ENCODE measurements at places on chromosomes 7 and 10.

GRCh38 chr10:117370205-117370604 lies 5.0 kb downstream of the PDZD8 start:
- no peak for DNase-seq

GRCh38 chr7:106966121-106966520 lies 78.4 kb upstream of the PRKAR2B start:
- DNase-seq: no peak

DNA sequence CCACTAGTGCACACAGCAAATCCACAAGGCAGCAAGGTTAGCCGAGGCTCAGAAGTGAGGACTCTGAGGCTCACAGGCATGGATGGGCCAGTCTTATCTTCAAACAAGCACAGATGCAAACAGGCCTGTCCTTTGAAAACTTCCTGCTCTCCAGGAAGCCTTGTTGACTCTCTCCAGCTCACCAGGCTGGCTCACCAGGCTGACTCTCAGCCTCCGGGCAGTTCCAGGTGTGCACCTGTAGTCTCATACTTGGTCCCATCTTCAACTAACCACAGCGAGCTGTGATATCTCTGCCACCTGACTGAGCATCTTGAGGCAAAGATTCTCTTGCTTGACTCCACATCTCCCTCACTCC lies 173.9 kb upstream of the ZMIZ1 start:
- DNase-seq: no peak

DNA sequence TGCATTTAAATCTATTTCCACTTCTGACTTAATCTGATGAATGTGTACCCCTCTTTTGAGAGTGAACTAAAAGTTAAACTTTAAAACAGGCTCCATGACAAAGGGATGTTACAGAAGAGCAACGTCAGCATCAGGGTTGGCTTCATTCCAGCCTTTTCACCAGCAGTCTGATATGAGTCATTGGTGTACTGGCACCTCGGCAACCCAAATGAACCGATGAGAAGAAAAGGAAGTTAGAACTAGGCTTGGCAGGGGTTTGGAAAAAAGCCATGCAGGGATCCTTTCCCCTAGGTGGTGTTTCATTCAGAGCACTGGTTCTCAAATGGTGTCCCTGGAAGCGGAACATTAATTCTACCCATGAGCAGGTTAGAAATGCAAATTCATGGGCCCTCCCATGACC lies 53.6 kb downstream of the SEC61G start:
- DNase-seq: no peak

- peak; percentile 44 for DNase-seq
These were observed 21.6 kb upstream of the LIMK1 start for GRCh38 chr7:74061840-74062539.

DNA sequence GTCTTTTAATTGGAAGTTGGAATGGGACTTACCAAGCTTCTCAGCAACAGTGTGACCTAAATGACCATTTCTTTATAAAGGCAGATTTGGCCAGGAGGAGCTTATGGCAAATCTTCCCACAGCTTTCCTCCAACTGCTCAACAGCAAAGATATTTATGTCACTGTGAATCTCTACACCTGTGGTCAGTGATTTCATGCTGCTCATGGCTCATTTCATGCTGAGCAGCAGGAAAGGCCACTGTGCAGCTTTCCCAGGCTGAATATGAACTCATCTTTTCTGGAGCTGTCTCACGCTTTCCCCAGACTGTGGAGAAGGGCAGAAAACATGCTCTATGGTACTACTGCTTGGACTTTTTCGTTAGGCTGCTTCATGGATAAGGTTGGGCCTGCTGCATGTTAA lies 29.8 kb downstream of the CALCR start:
- DNase-seq: no peak

GRCh38 chr7:155453296-155454182 lies 4.4 kb upstream of the EN2 start:
- DNase-seq: no peak

DNA sequence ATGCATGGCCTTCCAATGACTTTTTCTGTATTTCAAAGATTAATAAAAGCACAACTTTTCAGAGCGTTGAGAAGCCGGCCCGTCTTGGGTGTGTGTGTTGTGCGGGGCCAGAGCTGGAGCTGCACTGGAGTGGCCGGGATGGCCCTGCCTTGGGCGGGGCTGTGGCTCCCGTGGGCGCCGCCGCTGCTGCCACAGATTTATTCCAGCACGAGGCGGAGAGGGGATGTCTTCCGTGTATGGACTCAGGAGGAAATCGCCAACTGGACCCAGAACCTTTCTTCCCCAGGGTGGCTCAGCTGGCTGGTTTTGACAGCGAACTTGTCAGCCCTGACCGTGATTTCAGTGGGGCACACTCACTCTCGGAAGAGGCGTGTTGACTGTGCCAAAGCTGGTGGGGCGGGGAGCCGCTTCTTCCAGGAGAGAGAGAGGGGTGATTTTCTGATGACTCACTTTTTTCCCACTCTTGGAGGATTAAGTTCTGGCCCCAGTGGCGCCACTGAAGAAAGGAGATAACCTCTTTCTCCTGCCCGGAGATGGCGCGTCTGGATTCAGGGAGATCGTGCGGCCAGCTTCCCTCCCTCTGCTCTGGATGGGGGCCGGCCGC lies 72.4 kb downstream of the DNAJB6 start:
- DNase-seq: no peak

DNA sequence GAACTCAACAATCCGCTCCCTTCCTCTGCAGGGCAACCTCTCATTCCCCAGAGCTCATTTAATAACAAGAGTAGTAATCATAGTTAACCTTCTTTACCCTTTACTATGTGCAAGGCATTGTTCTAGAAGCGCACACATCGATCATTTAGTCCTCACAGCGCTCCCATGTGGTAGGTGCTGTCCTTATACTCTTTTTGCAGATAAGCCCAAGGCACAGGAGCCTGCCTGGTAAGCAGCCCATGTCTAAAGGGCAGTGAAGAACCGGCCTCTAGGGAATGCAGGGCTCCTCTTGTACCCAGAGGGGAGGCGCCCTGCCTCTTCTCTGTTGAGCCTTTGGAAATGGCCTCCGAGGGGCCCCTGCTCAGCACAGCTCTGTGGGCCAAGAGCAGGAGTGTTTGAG lies 14.3 kb downstream of the CHST3 start:
- DNase-seq: no peak

DNA sequence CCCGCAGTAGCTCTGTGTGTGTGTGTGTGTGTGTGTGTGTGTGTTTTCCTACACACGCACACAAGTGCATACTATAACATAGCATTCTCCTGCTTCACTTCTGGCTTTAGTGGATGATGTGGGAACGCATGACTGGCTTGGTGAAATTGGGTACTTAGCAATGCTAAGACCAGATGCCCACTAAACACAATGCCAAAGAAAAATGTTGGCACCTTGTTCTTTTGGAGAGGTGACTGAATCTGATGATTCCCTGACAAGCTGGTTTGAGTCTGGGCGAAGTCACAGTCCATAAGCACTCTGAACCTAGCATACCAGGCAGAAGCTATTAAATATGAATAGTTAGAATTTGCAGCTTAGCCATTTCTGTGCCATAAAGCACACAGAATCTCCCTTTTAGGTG lies 68.0 kb upstream of the CDCA7L start:
- no peak for DNase-seq

DNA sequence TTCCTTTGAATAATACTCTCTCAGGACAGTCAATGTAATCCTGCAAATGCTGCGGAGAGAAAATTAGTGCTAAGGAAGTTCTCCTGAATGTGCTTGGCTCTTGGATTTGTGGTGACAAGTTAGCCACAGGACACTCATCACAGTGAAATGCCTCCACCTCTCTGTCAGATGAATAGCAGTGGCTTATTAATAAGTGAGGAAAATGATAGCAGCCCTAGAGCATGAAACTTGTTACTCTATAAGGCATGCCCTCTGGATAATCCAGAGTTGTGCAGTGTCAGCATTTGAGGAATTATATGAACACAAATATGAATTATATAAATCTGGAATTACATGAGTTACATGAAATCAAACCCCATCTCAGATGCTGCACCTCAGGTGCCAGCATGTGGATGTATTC lies 23.5 kb upstream of the TBX20 start:
- DNase-seq: no peak

GRCh38 chr10:103144041-103144440 lies 49.0 kb downstream of the NT5C2 start:
- no peak for DNase-seq

- DNase-seq: peak; percentile 98
These were observed 529 bp downstream of the ACTR1A start for GRCh38 chr10:102502029-102502336.

DNA sequence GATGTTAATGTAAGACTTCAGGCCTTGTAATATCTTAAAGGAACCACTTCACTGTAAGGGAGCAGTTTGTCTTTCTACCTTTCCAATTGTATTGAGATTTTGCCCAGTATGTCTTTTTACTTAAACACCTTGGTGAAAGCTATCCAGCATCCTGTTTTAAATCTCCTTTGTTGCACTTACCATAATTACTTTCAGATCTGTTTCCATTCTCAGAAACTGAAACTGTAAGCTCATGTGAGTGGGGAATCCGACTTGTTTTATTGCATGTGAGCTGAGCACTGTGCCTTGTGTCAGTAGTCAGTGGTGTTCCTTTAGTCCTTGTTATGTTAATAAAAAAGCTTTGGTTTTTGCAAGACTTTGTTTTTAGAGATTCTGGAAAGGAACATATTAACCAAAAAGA lies 42.2 kb downstream of the BMPR1A start:
- no peak for DNase-seq

DNA sequence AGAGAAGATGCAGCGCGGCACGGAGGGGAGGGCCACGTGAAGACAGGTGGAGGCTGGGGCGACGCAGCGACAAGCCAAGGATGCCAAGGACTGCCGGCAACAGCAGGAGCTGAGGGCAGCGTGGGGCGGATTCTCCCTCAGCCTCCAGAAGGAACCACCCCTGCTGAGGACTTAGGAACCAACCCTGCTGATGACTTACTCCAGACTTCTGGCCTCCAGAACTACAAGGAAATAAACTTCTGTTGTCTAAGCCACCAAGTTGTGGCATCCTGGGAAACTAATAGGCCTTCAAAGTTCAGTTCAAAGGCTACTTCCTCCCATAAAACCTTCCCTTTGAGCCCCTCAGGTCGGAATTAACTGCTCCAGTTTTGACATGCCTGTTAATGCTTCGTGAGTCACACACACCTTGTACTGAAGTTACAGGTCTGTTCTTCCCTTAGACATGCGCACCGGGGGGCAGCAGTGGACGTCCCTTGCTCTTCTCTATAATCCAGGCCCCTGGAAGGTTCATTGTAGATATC lies 88.4 kb upstream of the RHEB start:
- no peak for DNase-seq

DNA sequence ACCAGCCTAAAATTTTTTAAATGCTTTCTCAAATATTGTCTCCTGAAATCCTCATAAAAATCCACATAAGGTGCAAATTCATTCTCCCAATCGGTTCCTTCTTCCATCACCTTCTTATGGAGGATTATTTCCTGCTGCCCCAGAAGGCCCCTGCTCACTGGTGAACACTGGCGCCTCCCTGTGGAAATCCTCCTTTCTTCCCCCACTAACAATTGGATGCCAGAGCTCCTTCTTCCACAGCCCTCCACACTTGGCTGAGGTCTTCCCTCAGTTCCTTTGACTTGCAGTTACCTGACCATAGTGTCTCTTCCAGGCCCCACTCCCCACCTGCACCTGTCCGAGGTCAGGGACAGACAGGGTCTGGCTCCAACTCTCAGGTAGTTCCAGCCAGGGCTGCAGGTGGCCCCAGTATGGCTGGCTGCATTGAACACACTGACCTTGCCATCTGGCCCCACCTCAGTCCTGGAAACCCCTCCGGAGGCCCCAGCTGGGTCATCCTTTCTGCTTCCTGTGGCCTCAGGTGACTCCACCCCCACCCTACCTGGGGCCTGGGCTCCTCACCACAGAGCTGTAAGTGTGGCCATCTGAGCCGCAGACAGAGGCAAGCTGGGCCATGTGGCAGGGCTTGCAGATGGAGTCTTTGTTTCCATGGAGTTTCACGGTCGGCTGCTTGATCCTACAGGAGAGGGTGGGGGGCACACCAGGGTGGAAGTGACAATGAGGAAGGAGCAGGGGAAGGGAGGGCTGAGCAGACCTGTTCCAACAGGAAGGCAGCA lies 18.4 kb downstream of the SPOCK2 start:
- DNase-seq: no peak

GRCh38 chr10:79244068-79244442 lies 103.2 kb upstream of the PPIF start:
- DNase-seq: no peak

GRCh38 chr7:5491251-5492019 lies 67.8 kb upstream of the TNRC18 start:
- DNase-seq: no peak

DNA sequence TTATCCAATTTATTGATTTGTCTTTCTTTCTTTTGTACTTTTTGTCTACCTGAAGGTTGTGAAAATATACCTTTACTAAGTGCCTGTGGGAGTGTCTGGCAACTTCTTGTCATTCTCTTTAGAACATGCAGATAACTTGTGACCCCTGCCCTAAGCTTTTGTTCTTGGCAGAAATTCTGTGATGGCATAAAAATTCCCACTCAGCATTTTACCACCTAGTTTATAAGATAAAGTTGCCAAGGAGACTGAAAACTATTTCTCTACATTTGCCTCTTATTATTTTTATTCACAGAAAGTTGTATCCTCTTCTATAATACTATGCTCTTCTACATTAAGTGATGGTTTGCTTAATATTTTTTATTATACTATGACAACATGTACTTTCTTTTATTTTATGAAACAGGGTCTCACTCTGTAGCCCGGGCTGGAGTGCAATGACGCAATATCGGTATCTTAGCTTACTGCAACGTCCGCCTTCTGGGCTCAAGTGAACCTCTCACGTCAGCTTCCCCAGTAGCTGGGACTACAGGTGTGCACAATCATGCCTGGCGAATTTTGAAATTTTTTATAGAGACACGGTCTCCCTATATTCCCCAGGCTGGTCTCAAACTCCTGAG lies 683.5 kb downstream of the ANKRD7 start:
- DNase-seq: no peak

Data from stimulated activated CD4-positive, alpha-beta T cell treated with anti-CD3 and anti-CD28 coated beads, Interleukin-2, amount 100 ng/mL, for 24 hours (primary cell).